Activated CD8-positive, alpha-beta T cell treated with anti-CD3 and anti-CD28 coated beads for 36 hours (primary cell): ENCODE measurements at places on chromosomes 6 and 20. TPM values are rescaled to one million over a fixed set of nuclear protein-coding genes. Genes with fewer than 3 reads are reported as not detected.
A peak's percentile ranks its signal among the peaks of the same experiment; 100 is the strongest.

The CST1 gene
- total RNA-seq: not detected

The EYA4 gene
- not detected for total RNA-seq

The ARFGEF3 gene
- total RNA-seq: 1.7 TPM

The BACH2 gene
- total RNA-seq: 66.9 TPM

The MICB gene
- 17.7 TPM for total RNA-seq

GRCh38 chr6:19605624-19606023 lies 231.5 kb upstream of the ID4 start:
- no peaks in the 10 kb centered on the region for H3K36me3 ChIP-seq
- H3K4me3 ChIP-seq: no peak overlapping the region
- no peak for DNase-seq
- no peaks in the 10 kb centered on the region for H3K27me3 ChIP-seq

GRCh38 chr6:139600919-139601475 lies 226.5 kb upstream of the CITED2 start:
- peak; percentile 30 for DNase-seq
- peak overlapping the region; percentile 72 for H3K27ac ChIP-seq
- peaks cover 11% of the 10 kb centered on the region for H3K4me1 ChIP-seq
- peaks cover 3% of the 10 kb centered on the region for H3K27me3 ChIP-seq
- H3K36me3 ChIP-seq: no peaks in the 10 kb centered on the region
- H3K4me3 ChIP-seq: no peak overlapping the region

GRCh38 chr6:70380252-70380651 lies 33.1 kb upstream of the FAM135A start:
- H3K27ac ChIP-seq: no peak overlapping the region
- H3K4me1 ChIP-seq: no peaks in the 10 kb centered on the region

DNA sequence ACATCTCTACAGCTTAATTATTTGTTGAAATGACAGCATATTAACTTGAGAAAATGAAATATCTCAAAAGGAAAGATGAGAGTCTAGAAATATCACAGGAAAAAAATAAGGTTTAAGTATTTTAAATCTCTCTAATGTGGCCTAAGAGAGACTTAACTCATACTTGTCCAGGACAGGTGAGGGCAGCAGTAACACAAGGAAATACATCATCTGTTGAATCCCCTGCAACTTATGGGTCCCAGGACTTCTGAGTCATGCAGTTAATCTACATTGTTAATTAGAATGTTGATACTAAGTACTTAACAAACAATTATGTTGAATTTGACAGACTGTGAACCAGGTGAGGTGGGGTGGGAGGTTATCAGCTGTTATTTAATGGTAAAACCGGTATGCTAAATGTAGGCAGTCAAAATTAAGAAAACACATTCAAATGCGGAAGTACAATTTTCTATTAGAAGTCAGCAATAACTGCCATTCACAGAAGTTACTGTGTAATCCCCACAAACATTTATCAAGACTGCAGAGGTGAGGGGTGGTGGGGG lies 87.9 kb downstream of the CEP57L1 start:
- no peaks in the 10 kb centered on the region for H3K4me1 ChIP-seq
- DNase-seq: no peak
- H3K27me3 ChIP-seq: peaks cover 10% of the 10 kb centered on the region
- H3K4me3 ChIP-seq: no peak overlapping the region
- H3K36me3 ChIP-seq: no peaks in the 10 kb centered on the region
- H3K27ac ChIP-seq: no peak overlapping the region

DNA sequence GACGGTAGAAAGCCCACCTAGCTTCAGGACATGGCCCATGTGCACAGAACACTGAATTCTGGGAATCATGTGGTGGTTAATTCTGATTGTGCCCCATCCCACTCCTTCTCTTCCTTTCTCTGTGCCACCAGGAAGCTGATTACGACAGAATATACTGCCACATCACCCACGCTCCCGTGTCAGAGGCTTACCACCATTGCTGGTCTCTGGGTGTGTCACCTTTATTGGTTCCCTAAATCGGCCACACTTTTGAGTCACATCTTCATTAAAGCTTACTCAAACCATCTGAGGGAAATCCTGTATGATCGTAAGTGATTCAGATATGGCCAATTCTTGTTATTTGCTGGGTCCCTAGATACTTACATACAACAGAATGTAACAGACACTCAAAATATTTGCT lies 3.1 kb downstream of the TRMT6 start:
- peak overlapping the region; percentile 50 for H3K27ac ChIP-seq
- H3K4me3 ChIP-seq: no peak overlapping the region
- peak; percentile 66 for DNase-seq
- H3K27me3 ChIP-seq: peaks cover 2% of the 10 kb centered on the region
- peaks cover 66% of the 10 kb centered on the region for H3K36me3 ChIP-seq

GRCh38 chr20:46505506-46505905 lies 7.9 kb downstream of the ZNF334 start:
- no peak overlapping the region for H3K4me3 ChIP-seq
- H3K4me1 ChIP-seq: peaks cover 21% of the 10 kb centered on the region
- H3K27ac ChIP-seq: no peak overlapping the region
- peaks cover 27% of the 10 kb centered on the region for H3K27me3 ChIP-seq
- DNase-seq: no peak

GRCh38 chr6:154821638-154822037 lies 88.4 kb downstream of the SCAF8 start:
- no peak overlapping the region for H3K27ac ChIP-seq
- peaks cover 37% of the 10 kb centered on the region for H3K36me3 ChIP-seq
- peaks cover 11% of the 10 kb centered on the region for H3K4me1 ChIP-seq

DNA sequence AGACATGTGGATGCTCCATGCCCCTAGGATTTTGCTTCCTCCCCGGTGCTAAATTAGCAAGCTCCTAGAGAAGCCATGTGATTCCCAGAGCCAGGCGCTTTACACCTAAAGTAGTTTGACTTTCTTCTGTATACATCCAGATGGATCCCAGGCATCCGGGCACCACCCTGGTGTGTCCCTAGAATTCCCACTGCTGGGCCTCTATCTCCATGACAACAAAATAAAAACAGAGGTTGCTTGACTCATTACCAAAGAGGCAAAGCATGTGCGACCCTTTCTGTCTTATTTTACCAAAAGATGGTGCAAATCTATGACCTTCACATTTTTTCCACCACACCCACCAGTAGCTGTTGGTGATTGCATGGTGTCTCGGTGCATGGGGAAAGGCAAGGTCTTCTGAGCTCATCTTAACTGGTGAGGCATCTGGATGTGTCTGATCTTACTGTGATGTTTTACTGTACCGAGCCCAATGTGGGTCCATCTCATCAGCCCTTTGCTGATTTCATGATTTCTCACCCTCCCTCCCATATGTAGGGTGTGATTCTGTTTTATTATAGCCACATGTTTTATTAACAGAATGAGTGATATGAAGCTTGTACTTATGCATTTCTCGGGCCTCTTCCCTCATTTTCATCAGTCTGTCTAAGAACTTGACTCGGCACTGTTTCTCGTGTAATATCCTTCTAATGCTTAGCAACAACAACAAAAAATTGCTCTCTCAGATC lies 27.4 kb upstream of the VAPB start:
- H3K27me3 ChIP-seq: no peaks in the 10 kb centered on the region
- peak; percentile 31 for DNase-seq
- peaks cover 12% of the 10 kb centered on the region for H3K4me1 ChIP-seq
- H3K4me3 ChIP-seq: no peak overlapping the region
- H3K36me3 ChIP-seq: peaks cover 19% of the 10 kb centered on the region

- H3K27ac ChIP-seq: no peak overlapping the region
- peaks cover 11% of the 10 kb centered on the region for H3K27me3 ChIP-seq
- no peaks in the 10 kb centered on the region for H3K36me3 ChIP-seq
- no peaks in the 10 kb centered on the region for H3K4me1 ChIP-seq
- DNase-seq: no peak
Measured at GRCh38 chr6:151275121-151275520, 35.4 kb downstream of the AKAP12 start.

DNA sequence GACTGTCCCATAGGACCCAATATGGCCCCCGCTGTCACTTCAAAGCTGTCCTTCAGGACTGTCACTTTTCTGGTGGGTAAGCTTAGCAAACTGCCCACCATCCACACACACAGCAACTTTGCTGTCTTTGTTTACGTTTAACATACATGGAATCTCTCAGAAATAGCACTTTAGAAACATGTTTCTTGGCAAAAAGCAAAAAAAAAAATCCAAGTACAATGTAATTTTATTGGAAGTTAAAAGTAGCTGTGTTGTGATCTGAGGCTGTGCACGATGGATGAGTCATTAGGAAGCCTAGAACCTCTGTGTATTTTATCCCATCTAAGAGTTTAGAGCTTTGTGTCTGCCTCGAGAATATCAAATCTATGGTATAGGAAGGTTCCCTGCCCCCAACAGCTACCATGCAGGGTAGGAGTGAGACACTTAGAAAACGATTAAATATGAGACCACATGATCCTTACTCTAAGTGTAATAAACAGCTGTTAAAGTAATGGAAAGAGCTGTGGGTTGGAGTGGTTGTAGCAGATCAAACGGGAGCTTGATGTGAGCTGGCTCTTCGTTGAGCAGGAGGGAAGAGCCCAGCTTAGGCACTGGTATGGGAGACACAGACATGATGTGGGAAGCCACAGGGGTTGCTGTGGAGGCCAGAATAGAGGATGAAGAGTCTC lies 119.5 kb downstream of the PLEKHG1 start:
- no peak overlapping the region for H3K4me3 ChIP-seq
- DNase-seq: no peak
- H3K4me1 ChIP-seq: peaks cover 14% of the 10 kb centered on the region

GRCh38 chr6:107809966-107810365 lies 14.1 kb downstream of the SCML4 start:
- DNase-seq: no peak
- H3K36me3 ChIP-seq: peaks cover 9% of the 10 kb centered on the region

- H3K4me3 ChIP-seq: no peak overlapping the region
- no peaks in the 10 kb centered on the region for H3K27me3 ChIP-seq
- no peak overlapping the region for H3K27ac ChIP-seq
- no peak for DNase-seq
- no peaks in the 10 kb centered on the region for H3K36me3 ChIP-seq
Measured at GRCh38 chr20:11850901-11851300, 66.8 kb upstream of the BTBD3 start.

DNA sequence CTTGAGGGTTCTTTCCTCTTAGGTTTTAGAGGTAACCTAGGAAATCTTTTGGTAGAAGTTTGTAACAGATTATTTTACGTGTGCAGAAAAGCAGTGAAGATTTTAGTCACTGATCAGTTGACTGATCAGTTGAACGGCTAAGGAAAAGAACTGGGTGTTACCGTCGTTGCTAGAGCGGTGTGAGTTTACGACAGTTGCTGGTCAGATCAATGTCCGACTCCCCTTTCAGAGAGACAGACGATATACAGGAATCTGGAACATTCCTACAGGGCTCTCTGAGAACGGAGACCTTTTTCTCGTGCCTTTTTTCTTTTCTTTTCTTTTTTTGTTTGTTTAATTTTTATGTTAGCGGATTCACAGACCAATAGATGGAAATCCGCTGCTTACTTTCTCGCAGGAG lies 132.1 kb upstream of the ZNF184 start:
- DNase-seq: no peak
- H3K27me3 ChIP-seq: peaks cover 53% of the 10 kb centered on the region
- H3K27ac ChIP-seq: no peak overlapping the region
- H3K4me3 ChIP-seq: peak overlapping the region; percentile 66

GRCh38 chr6:41726876-41727275 lies 8.5 kb downstream of the TFEB start:
- no peak overlapping the region for H3K27ac ChIP-seq
- H3K27me3 ChIP-seq: no peaks in the 10 kb centered on the region
- no peak overlapping the region for H3K4me3 ChIP-seq
- DNase-seq: no peak
- H3K36me3 ChIP-seq: no peaks in the 10 kb centered on the region

DNA sequence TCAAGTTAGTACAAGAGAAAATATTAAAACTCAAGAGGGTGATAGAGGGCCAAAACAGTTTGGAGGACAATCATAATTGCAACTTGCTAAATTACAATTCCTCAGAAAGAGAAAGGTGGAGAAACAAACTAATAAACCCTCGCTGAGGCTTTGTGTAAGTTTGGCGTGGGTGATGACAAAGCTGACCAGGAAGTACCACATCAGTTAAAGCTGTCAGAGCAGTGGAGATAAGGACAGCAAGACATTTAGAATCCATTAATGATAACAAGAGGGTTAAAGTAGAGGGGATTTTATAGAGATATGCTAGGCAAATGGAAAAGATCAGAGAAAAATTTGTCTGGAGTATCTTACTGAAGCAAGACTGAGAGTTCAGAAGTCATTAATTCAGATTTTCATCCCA lies 334.4 kb downstream of the TFAP2B start:
- DNase-seq: no peak
- no peak overlapping the region for H3K27ac ChIP-seq
- H3K4me1 ChIP-seq: no peaks in the 10 kb centered on the region
- no peaks in the 10 kb centered on the region for H3K36me3 ChIP-seq
- no peaks in the 10 kb centered on the region for H3K27me3 ChIP-seq

- no peak overlapping the region for H3K4me3 ChIP-seq
- no peaks in the 10 kb centered on the region for H3K4me1 ChIP-seq
- no peak for DNase-seq
- peak overlapping the region; percentile 22 for H3K27ac ChIP-seq
- H3K36me3 ChIP-seq: peaks cover 48% of the 10 kb centered on the region
Measured at GRCh38 chr20:49112596-49113274, 66.6 kb downstream of the CSE1L start.

GRCh38 chr6:135644394-135644793 lies 146.9 kb upstream of the AHI1 start:
- H3K4me3 ChIP-seq: peak overlapping the region; percentile 24
- H3K4me1 ChIP-seq: peaks cover 66% of the 10 kb centered on the region
- no peaks in the 10 kb centered on the region for H3K27me3 ChIP-seq

DNA sequence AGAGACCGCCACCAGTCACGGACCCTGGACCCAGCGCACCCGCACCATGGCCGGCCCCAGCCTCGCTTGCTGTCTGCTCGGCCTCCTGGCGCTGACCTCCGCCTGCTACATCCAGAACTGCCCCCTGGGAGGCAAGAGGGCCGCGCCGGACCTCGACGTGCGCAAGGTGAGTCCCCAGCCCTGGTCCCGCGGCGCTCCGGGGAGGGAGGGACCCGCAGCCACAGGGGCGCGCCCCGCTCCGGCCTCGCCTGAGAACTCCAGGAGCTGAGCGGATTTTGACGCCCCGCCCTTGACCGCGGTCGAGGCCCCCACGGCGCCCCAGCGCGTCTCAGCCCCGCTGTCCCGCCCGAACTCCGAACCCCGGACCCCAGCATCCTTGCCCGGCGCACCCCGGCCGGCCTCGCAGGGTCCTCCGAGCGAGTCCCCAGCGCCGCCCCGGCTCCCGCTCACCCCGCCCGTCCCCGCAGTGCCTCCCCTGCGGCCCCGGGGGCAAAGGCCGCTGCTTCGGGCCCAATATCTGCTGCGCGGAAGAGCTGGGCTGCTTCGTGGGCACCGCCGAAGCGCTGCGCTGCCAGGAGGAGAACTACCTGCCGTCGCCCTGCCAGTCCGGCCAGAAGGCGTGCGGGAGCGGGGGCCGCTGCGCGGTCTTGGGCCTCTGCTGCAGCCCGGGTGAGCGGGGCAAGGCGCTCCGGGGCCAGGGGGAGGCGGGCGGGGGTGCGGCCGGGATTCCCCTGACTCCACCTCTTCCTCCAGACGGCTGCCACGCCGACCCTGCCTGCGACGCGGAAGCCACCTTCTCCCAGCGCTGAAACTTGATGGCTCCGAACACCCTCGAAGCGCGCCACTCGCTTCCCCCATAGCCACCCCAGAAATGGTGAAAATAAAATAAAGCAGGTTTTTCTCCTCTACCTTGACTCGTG lies at the start of gene OXT:
Gene OXT, plus strand, starts transcription at position 11 of the 920 bp plus-strand sequence. Its CDS starts 36 bp downstream, at position 47.
- peak within 1 kb of the TSS; percentile 69 for H3K27ac ChIP-seq
- peak; percentile 75 for DNase-seq
- no peaks in the 10 kb centered on the region for H3K36me3 ChIP-seq
- H3K4me3 ChIP-seq: peak within 1 kb of the TSS; percentile 53
